Activated CD8-positive, alpha-beta T cell treated with anti-CD3 and anti-CD28 coated beads for 36 hours (primary cell): ENCODE measurements at places on chromosomes 1 and 21.

GRCh38 chr1:19738076-19738475, 61.6 kb downstream of the TMCO4 start:
- peaks cover 27% of the 10 kb centered on the region for H3K36me3 ChIP-seq
- no peak for DNase-seq

GRCh38 chr1:194024659-194025058, 838.2 kb upstream of the B3GALT2 start:
- H3K36me3 ChIP-seq = no peaks in the 10 kb centered on the region
- H3K27ac ChIP-seq = no peak overlapping the region
- no peaks in the 10 kb centered on the region for H3K27me3 ChIP-seq
- no peak for DNase-seq

- H3K27me3 ChIP-seq = no peaks in the 10 kb centered on the region
- H3K27ac ChIP-seq = no peak overlapping the region
Observed at GRCh38 chr1:108049178-108049819, 84.3 kb upstream of the VAV3 start.

DNA sequence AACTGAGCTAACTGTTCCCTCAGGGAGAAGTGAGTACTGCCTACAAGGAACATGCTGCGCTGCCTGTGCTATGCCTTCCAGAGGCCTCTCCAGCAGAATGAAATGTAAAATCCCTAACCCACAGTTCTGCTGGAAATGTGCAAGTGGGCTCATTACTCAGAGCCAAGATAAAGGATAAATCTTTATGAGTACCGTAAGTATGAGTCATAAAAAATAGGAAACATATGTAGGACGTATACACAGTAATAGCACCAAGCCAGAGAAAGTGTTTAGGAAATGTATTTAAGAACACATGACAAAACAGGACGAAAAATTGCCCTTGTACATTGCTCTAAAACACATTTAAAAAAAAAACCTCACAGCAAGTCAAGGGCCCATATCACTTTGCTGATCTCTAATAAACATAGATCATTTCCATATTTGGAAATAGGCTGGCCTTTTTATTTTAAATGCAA, 104.6 kb downstream of the TGFBR3 start:
- H3K4me3 ChIP-seq = no peak overlapping the region
- DNase-seq = no peak
- H3K4me1 ChIP-seq = peaks cover 10% of the 10 kb centered on the region
- no peaks in the 10 kb centered on the region for H3K27me3 ChIP-seq

DNA sequence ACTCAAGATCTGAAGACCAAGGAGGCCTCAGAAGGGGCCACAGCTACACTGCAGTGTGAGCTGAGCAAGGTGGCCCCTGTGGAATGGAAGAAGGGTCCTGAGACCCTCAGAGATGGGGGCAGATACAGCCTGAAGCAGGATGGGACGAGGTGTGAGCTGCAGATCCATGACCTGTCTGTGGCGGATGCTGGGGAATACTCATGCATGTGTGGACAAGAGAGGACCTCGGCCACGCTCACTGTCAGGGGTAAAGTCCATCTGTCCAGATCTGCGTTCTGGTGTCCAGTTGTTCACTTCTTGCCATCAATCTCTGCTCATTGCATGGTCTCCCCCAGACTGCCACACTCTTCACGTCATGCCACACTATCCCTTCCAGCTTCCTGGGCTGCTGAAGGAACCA, 90.6 kb downstream of the OBSCN start:
- peaks cover 35% of the 10 kb centered on the region for H3K36me3 ChIP-seq
- H3K27ac ChIP-seq = no peak overlapping the region
- H3K4me1 ChIP-seq = no peaks in the 10 kb centered on the region
- no peaks in the 10 kb centered on the region for H3K27me3 ChIP-seq
- H3K4me3 ChIP-seq = no peak overlapping the region

DNA sequence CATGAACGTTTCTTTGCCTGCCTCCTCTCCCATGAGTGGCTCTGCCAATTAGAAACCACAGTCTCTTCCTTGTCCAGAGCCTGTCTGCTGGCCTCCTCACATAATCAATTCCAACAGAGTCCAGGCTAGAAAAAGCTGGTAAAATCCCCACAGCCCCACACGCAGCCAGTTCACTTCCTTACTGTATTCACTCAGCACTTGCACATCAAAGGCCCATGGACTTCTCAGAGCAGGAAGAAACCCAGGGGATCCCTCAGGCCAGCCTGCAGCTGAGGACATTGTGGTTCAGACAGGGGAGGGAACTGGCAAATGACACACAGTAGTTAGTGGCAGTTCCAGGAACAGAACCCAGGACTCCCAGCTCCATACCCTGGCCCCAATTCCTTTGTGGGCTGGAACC, 171.6 kb upstream of the EDN2 start:
- peak overlapping the region; percentile 22 for H3K4me3 ChIP-seq
- peaks cover 62% of the 10 kb centered on the region for H3K36me3 ChIP-seq
- H3K27me3 ChIP-seq = no peaks in the 10 kb centered on the region
- peak overlapping the region; percentile 83 for H3K27ac ChIP-seq

GRCh38 chr1:83931658-83932253, 67.2 kb downstream of the TTLL7 start:
- H3K4me3 ChIP-seq = no peak overlapping the region
- peaks cover 5% of the 10 kb centered on the region for H3K27me3 ChIP-seq
- H3K4me1 ChIP-seq = no peaks in the 10 kb centered on the region
- no peaks in the 10 kb centered on the region for H3K36me3 ChIP-seq
- no peak overlapping the region for H3K27ac ChIP-seq

GRCh38 chr21:32307706-32308105, 9.1 kb downstream of the MRAP start:
- peaks cover 13% of the 10 kb centered on the region for H3K4me1 ChIP-seq
- no peak overlapping the region for H3K27ac ChIP-seq
- DNase-seq = no peak
- H3K27me3 ChIP-seq = no peaks in the 10 kb centered on the region
- peaks cover 34% of the 10 kb centered on the region for H3K36me3 ChIP-seq
- H3K4me3 ChIP-seq = no peak overlapping the region

DNA sequence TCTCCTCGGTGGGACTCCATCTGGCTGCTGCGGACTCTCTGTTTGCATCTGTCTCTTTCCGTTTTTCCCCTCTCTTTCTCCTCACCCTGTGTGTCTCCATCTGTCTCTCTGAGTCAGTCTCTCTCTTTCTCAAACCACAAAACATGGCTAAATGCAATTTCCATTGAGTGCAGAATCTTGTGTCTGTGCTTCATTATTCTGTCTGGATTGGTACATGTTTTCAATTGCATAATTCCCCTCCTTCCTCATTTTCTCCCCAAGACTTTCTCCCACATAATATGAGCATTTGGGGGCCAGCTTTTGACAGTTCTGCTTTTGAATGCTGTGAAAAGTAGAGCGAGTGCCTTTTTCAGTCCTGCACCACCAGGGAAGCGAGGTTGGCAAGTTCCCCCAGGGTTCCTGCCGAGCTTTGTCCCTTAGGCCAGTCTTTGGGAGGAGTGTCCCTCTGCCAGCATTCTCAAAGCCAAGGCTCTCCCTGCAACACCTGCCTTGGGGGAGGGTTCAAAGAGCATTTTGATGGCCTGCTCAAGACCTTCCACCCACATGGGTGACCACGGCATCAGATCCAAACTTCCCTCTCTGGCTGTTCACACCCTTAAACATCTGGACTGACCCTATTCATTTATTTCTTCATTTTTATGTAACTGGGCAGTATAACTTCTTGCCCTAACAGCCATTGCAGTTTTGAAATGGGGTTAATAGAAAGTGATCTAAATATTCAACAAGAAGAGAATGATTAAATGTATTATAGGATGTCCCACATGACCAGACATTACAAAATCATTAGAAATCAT, 32.8 kb upstream of the SCMH1 start:
- H3K4me3 ChIP-seq = no peak overlapping the region
- no peak for DNase-seq
- H3K36me3 ChIP-seq = no peaks in the 10 kb centered on the region
- H3K27me3 ChIP-seq = peaks cover 4% of the 10 kb centered on the region
- no peak overlapping the region for H3K27ac ChIP-seq

DNA sequence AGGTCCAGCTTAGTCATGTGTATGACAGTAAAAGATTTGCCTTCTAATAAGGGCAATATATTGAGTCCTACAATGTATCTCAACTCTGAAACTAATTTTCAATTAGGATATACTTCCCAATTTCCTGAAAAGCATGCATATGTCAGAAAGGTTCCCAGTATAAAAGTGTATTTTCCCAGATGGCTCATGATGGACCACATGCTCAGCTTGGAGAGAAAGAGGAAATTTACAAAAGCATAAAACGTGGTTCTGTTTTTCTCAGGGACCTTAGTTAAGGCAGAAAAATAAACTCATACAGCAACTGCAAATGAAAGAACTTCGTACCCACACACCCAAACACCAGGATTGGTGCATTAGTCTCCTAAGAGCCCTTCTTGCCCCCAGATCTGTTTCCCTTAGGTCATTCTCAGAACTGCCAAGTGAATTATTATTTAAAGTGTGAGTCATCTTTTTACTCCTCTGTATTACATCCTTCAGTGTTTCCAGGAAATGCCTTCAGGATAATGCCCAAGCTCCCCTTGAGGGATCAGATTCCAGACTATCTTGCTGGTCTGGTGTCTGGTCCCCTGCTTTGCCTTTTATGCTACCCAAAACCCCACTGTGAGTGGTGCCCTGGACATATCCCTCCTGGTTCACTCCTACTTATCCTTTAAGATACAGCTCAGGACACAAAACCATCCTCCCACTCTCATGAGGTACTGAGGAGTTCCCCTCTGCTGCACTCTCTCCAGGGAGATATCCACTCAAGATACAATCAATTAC, 57.4 kb downstream of the SSX2IP start:
- H3K27me3 ChIP-seq = peaks cover 4% of the 10 kb centered on the region
- H3K4me1 ChIP-seq = peaks cover 9% of the 10 kb centered on the region
- H3K27ac ChIP-seq = no peak overlapping the region
- peak; percentile 25 for DNase-seq

DNA sequence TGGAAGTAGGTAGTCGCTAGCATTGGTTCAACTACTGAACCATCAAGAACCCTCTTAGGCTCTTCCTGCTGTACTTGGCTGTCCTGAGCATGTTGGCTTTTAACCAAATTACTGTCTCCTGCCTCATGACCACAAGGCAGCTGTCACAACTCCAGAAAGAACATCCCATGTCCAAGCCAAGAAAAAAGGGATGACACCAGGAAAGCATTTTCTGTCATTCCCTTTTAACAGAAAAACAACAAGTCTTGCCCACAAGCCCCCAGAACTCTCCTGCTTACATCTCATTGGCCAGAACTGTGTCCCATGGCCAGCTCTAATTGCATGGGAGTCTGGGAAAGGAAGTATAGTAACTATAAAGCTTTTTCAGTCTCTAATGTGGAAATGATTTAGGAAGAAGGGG, 2.4 kb upstream of the RNU5D-1 start:
- no peak overlapping the region for H3K4me3 ChIP-seq
- peaks cover 22% of the 10 kb centered on the region for H3K4me1 ChIP-seq
- peaks cover 2% of the 10 kb centered on the region for H3K27me3 ChIP-seq
- DNase-seq = no peak

- H3K4me1 ChIP-seq = peaks cover 5% of the 10 kb centered on the region
- peaks cover 4% of the 10 kb centered on the region for H3K27me3 ChIP-seq
- no peaks in the 10 kb centered on the region for H3K36me3 ChIP-seq
- no peak for DNase-seq
Observed at GRCh38 chr1:116921301-116921885, 11.7 kb downstream of the PTGFRN start.

DNA sequence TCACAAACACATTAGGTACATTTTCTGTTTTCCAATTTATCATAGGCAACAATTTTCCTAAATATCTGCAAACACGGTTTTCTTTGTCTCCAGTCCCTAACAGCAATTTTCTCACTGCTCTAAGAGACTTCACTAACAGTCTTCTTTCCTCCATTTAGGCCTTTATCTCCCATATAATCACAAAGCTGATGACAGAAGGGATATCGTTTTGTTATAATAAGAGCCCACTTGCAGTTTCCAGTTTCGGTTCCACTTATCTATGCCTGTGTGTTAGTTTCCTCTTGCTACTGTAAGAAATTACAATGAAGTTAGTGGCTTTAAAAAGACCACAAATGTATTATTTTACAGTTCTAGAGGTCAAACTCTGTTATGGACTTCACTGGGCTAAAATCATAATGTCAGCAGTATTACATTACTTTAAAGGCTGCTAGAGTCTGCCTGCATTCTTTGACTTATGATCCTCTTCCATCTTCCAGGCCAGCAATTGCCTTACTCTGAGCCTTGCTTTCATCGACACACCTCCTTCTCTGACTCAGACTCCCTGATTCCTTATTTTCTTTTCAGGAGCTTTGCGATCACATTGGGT, 549.3 kb downstream of the NCAM2 start:
- H3K4me1 ChIP-seq = no peaks in the 10 kb centered on the region
- DNase-seq = no peak
- no peaks in the 10 kb centered on the region for H3K36me3 ChIP-seq
- H3K4me3 ChIP-seq = no peak overlapping the region

GRCh38 chr21:21463456-21463855, 465.2 kb downstream of the NCAM2 start:
- H3K27ac ChIP-seq = no peak overlapping the region
- no peaks in the 10 kb centered on the region for H3K27me3 ChIP-seq
- no peaks in the 10 kb centered on the region for H3K36me3 ChIP-seq

DNA sequence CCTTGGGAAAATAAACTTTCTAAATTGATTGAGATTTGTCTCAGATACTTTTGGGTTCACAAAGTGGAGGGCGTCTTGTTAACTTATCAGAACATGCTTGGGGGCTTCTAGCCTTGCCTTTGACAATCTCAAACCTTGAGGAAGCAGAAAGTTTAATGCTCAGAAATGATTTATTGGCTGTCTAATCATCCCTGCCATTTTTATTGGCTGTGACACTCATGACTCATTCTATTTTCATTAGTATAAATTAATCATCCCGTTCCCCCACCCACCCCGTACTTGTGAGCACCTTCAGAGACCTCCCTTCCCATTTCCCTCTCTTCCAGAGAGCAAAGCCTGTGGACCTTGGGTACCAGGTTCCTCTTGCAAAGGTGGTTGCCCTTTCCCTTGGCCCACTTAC, 87.1 kb downstream of the FGGY start:
- H3K4me3 ChIP-seq = no peak overlapping the region
- H3K27me3 ChIP-seq = no peaks in the 10 kb centered on the region
- H3K36me3 ChIP-seq = peaks cover 14% of the 10 kb centered on the region
- no peak for DNase-seq
- no peak overlapping the region for H3K27ac ChIP-seq
- peaks cover 4% of the 10 kb centered on the region for H3K4me1 ChIP-seq
